ENCODE measurements at places on chromosomes 2 and 18.

DNA sequence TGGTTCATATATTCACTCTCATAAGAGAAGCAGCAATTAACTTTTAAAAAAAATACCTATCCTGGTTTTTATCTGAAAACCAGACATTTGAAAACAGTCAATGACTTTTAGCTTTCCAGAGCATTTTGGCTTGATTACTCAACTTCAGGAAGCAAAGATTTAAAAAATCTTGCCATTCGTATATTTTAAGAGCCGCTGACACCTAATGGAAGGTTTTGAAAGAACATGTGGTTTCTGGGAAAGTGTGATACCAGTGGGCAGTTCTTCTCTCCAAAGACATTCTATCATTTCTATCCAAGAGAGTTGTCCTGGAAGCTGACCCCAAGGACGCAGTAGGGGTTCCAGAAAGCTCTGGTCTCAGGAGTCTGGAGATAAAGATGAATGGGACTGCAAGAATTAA is 234.7 kb downstream of the TTC32 start:
- DNase-seq = no peak

- DNase-seq = no peak
Observed at GRCh38 chr2:32168513-32168912, 2.8 kb downstream of the SLC30A6 start.

- no peak for DNase-seq
Observed at GRCh38 chr2:149781263-149781808, 193.8 kb upstream of the MMADHC start.

GRCh38 chr2:34848132-34848531 is 1249.0 kb upstream of the FAM98A start:
- DNase-seq = no peak

GRCh38 chr2:126899616-126900185 is 1.0 kb downstream of the TEX51 start:
- DNase-seq = no peak

GRCh38 chr2:74653589-74653984 is 460 bp upstream of the SEMA4F start:
- no peak for DNase-seq

DNA sequence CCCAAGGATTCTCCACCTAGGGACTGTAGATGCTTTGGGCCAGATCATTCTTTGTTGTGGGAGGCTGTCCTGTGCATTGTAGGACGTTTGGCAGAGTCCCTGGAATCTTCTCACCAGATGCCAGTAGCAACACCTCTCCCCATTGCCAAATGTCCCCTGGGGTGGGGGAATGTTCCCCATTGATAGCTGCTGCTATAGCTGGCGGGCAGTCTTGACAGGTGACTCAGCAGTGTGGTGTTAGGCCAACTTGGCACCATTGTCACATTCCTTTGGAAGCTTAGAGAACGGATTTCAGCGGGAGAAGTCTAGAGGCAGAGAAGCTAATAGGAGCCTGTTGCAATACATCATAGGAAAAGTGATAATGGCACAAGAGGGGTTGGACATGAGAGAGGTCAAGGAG is 495.7 kb upstream of the SMIM21 start:
- no peak for DNase-seq

GRCh38 chr2:33094303-33094702 is 147.6 kb downstream of the LTBP1 start:
- DNase-seq = no peak

DNA sequence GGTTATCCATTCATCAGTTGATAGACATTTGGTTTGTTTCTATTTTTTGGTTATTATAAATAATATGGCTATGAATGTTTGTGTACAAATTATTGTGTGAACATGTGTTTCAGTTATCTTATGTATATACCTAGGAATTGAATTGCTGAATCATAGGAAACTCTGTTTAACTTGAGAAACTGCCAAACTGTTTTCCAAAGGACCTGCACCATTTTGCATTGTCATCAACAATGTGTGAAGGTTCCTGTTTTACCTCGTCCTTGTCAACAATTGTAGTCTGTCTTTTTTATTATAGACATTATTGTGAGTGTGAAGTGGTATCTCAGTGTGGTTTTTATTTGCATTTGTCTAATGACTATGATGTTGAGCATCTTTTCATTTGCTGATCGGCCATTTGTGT is 17.1 kb downstream of the PDK1 start:
- DNase-seq = no peak

DNA sequence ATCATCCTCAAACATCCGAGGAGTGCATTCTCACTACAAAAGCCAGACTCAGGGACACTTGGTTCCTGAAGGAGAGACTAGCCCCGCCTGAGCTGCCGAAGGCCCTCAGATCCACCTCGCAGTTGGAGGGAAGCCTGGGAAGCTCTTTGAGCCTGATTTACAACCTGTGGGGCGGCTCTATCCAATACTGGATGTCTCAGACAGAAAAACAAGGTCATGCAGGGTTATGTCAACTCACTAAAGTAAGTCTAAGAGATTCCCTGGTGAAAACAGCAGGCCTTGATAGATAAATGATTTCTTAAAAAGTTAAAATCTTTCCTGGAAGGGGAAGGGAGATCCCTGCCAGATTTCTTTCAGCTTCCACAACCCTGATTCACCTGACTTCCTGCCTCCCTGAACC is 284.3 kb downstream of the CYP26B1 start:
- no peak for DNase-seq

- DNase-seq = no peak
Observed at GRCh38 chr2:128413718-128414341, 95.2 kb upstream of the HS6ST1 start.

GRCh38 chr2:42638080-42638784 is 69.8 kb downstream of the MTA3 start:
- DNase-seq = no peak

DNA sequence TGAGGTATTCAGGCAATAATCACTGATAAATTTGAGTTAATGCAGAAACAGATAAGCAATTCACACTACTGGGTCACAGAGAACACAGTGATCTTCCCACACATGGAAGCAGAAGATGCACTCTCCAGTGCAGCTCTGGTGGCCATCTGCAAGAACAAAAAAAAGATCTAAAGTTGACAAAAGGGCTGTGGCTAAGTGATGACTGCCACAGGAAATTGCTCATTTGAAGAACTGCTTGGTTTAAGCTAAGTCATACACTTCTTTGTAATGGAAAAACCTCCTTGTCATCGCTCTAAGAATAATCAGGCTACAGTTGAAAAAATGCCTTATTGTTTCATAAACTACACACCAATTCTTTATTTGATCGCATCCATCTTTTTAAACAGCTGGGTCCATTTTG is 115.1 kb downstream of the DTNB start:
- no peak for DNase-seq

DNA sequence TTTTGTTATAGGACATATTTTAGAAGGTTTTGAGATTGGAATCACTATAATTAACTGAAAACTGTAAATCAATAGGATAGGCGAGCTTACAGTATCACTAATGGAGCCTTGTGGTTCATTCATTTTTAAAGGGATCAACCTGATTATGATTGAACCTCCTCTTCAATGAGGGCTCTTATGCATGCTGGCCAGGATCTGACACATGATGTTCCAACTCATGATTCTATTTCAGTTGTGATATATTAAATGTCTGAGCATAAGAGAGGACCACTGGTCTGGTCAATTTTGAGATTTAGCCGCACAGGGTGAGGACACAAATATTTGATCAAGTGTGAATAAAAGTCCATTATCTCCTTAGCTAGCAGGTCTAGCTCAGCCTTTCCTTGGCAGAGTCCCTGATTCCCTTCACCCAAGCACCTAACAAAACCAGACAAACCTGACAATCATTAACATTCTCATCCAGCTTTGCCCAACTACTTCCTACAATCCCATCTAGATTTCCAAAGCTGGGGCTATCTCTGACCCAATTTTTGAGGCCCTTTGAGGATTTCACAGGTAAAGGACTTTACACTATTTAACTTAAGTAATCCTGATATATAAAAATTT is 6.9 kb upstream of the MAP4K4 start:
- DNase-seq = no peak

GRCh38 chr18:24488824-24489493 is 28.5 kb downstream of the HRH4 start:
- DNase-seq = no peak

- no peak for DNase-seq
Observed at GRCh38 chr2:72576861-72577260, 249.0 kb downstream of the EXOC6B start.

DNA sequence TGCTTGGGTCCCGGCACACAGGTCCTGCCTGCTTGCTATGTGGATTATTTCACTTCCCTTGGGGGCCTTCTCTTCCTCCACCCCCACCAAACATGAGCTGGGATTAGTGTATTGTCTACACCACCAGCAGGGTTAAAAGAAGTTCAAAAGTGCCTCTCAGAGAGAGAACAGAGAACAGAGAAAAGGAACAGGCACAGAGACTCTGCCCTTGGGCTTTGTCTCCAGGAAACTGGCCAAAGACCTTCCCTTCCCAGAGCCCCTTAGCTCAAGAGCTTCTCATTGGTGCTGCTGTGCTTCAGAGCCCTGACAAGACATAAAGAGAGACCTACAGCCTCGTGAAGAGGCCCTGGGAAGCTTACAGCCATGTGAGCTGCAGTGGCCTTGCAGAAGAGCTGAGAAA is 7.1 kb upstream of the FIGLA start:
- DNase-seq = no peak
